ENCODE measurements at places on chromosomes 6 and 20. TPM values are rescaled to one million over a fixed set of nuclear protein-coding genes. Genes with fewer than 3 reads are reported as not detected.

Gene SALL4
- 0.51 TPM for polyA plus RNA-seq

Gene CD40
- polyA plus RNA-seq = 11.6 TPM

Gene CTCFL
- not detected for polyA plus RNA-seq

Gene UBE2C
- polyA plus RNA-seq = 90.8 TPM

Gene ADRM1
- polyA plus RNA-seq = 115 TPM

Gene TMEM244
- polyA plus RNA-seq = not detected

Gene FOXP4
- polyA plus RNA-seq = 1.9 TPM

Gene DCDC2
- polyA plus RNA-seq = not detected
